ENCODE measurements at places on chromosomes 2 and 18.

DNA sequence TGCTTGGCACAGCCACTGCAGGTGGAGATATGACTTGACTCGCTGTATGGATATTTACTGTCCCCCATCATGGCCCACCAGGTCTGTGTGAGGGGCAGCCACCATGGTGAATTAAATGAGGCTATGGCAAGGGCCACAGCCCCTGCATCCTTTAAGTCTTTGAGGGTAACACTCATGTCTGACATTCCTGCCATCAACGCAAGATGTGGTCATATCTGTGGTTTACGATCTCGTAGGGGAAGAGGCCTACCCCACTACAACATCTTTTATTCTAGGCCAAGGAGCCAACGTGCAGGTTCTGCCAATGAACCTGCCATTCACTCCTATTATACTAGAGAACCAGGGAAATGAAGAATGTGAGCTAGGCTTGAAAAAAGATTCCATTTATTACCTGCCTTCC is 381.6 kb upstream of the ID2 start:
- DNase-seq: no peak

- DNase-seq: no peak
Observed at GRCh38 chr2:218332288-218332687, 24.4 kb upstream of the CATIP start.

GRCh38 chr2:184339966-184340365 is 258.4 kb upstream of the ZNF804A start:
- DNase-seq: no peak

DNA sequence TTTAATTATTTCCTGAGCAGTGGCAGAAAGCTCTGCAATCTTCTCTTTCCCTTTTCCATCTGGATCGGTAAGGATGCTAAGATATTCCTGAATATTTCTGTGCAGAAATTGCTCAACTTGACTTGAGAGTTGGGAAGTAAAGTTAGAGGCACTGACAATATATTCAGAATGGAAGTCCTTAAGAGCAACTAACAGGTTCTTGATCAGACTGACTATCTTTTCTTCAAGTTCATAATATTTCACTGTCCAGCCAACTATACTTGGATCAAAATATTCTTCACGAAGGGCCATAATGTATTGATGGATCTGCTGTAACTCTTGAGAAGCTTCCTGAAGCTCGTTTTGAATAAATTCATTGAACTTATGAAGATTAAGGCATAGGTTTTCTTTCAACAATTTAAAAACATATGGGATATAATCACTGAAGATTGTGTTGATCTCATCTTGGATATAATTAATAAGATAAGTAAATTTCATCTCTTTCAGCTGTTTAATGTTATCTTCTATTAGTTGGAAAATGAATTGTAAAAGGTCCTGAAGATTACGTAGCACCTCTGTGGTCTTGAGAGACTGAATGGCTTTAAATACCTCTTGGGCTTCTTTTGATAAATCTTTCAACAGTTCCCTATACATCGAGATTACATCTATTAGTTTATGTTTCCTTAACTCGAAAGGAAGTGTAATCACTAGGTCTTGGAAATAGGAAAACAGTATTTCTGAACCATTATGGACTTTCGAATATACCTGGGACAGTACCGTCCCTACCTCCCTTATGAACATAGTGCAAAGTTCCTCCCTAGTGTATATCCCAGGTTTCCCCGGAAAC is 41.7 kb downstream of the APOB start:
- DNase-seq: no peak

GRCh38 chr2:31038385-31038784 is 99.9 kb downstream of the GALNT14 start:
- DNase-seq: peak; percentile 6

GRCh38 chr2:240248721-240249422 is 108.4 kb upstream of the OTOS start:
- DNase-seq: no peak

DNA sequence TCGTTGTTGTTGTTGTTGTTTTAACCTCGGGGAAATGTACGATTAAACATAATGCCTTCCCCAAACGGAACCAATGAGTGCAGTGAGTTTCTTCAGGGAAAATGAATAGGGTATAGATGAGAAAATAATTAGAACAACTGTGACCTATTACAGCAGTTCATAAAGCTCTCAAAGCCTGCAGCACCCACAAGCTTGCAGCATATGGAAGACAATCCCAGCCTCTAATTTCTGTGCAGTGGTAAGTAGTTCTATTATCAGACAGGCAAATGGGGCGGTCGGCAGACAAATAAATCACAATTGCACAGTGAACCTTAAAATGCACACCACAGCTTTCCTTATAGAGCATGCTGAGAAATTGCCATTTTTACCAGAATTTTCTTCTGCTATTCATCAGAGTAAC is 159.5 kb downstream of the MYT1L start:
- no peak for DNase-seq

DNA sequence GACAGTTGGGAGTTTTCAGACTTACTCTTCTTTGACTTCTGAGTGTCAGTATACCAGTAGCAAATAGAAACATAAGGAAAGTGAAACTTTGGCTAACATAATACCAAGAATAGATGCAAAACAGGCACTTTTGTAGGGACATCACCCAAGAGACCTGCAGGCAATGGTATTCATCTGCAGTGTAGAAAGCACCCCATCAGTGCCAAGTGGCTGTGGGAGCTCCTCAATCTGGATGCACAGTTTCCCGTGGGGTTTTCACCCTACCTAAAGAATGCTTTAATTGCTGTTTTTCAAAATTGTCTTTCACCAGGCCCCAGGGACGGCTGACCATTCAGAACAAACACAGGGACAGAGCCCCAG is 96.6 kb upstream of the GPR45 start:
- DNase-seq: no peak

GRCh38 chr2:68438455-68439303 is 28.4 kb downstream of the FBXO48 start:
- no peak for DNase-seq

DNA sequence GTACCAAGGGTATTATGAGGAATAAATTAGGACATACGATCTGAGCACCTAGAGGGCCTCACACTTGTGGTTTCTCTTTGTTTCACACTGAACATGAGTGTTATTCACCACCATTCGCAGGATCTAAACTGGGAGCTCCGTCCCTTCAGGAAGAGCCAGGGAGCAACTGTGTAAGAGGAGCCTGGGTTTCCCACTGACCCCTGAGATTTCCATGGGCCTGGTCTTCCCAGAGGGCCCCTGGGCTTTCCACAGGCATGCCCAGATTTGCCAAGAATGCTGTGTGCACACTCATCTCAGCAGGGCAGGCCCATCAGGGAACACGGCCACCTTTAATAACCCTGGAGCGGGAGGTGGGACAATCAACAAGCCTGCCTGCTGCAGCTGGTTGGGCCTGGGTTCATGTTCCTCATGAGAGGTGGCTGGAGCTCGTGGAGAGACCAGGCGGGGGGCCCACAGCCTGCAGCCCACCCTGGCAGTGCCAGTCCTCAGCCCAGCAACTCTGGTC is 416.8 kb upstream of the MYT1L start:
- DNase-seq: no peak

- no peak for DNase-seq
Observed at GRCh38 chr2:71894261-71894660, 253.4 kb downstream of the CYP26B1 start.

- DNase-seq: no peak
Observed at GRCh38 chr2:28430788-28431418, 38.2 kb downstream of the FOSL2 start.

DNA sequence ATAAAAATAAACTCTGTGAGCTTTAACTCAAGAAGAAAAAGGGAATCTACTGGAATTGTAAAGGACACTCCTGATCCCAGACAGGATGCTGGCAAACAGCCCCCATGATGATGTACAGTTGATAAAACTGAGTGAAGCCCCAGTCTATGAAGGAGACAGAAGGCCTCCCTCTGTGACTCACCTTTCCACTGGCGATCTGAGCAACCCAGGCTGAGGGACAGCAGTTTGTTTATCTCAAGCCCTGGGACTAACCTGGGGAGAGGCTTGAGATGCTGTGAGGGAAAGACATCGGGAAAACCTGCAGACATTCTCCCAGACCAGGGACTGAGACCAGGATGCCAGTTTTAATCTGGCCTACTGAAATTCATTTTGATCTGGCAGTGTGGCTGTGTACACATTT is 104.5 kb upstream of the CDH2 start:
- no peak for DNase-seq

DNA sequence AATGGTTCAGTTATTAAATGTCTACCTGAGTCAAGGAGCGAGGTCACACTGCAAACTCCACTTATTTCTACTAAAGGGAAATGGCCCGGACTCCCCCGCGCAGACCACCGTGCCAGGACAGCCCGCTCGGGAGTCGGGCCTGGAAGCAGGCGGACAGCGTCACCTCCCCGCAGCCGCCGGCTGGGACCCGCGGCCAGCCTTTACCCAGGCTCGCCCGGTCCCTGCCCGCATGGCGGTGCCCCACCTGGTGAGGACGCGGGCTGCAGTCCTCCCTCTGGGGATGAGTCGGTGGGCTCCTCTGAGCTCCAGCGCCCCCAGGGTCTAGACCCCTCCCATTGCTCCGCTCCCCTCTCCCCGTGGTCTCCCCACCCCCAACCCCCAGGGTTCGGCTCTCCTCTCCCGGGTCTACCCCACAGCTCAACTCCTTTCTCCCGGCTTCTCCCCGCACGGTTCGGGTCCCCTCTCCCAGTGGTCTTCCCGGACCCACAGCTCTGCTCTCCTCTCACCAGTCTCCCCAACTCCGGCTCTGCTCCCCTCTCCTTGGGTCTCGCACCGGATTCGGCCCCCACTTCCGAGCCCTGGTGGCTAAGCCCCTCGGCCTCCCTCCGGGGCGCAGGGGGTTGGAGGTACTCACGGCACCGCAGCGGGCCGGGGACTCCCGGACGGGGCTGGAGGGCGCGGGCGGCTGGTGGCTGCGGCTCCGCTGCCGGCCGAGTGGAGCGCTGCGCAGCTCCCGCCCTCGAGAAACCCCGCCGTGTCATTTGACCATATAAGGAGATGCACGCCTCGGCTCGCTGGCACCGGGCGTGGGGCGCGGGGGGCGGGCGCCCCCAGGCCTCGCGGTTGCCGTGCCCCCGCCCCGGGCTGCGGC is at the start of gene FHL2:
FHL2 (minus strand) TSS at position 716 of the 871 bp plus-strand sequence. CDS start 12,535 bp downstream, outside the sequence.
- peak; percentile 87 for DNase-seq

All from Calu3 (cell line).